ENCODE measurements at places on chromosomes 1 and 21.

DNA sequence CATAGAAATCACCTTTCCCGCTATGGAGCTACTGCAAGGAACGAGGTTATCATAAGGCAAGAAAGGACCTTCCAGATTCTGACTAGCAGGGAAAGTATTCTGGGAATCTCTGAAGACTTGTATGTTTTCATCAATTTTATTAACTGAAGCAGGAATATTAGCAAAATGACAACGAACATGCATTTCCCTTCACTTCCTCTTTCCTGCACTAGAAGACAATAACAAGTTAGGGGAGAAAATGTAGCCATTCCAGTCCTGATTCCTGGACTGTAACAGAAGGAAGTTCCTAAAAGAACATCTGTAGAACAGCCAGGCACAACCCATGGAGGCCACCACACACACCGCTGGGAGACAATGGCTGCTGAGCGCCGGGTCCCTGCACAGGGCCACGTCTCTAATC lies 106.8 kb downstream of the RAVER2 start:
- DNase-seq, result no peak

GRCh38 chr1:206839857-206840256 lies 25.6 kb upstream of the IL20 start:
- no peak for DNase-seq

DNA sequence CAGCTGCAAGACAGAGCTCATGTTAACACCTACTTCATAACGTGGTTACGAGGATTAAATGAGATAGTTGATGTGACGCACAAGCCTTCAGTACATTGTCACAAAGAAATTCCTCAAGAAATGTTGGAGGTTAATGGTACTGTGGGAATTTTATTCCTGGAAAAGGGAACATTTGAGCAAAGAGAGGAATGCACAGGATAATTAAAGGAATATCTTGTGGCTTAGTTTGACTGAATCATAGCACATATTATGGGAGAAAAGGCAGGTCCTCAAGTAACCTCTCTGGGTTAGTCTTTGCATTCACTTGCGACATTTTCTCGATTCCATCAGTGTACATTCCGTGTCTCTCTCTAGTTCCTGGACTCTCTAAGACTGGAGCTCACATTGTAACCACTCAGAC lies 300.2 kb upstream of the DUSP10 start:
- DNase-seq, result no peak

DNA sequence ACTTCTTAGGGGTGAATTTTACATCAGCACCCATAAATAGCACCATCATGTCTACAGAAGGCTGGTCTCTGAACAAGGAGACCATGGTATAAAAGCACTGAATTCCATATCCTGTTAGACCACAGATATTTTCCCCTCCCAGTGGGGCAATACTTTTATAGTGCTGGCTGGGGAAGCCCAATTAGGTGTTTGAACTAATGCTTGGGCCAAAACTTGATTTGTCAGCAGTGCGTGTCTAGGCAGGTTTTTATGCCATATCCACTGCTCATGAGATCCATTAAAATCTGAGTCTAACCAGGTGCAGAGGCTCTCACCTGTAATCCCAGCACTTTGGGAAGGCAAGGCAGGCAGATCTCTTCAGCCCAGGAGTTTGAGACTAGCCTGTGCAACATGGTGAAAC lies 623.0 kb downstream of the NPHP4 start:
- no peak for DNase-seq

DNA sequence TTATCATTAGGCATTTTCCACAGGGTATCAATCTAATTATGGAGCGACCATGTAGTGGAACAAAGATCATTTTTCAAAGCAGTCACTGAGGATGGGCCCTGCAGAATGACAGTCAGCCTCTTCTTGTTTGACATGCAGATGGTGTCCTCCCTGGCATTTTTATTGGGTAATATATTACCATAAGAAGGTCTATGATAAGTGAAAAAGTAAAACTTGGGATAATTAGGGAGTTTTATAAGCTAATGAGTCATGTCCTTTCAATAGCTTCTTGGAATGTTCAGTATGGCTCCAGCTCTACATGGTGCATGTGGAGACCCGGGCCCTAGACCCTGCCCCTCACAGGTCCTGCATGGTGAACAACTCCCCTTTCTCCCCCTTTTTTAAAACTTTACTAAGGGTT lies 232.2 kb upstream of the COA6 start:
- DNase-seq, result no peak
